Frontal cortex (tissue), 4 donors: ENCODE measurements at places on chromosomes 7 and 10.

GRCh38 chr10:114437473-114438292 is 33.4 kb upstream of the AFAP1L2 start:
- DNase-seq: no peak

GRCh38 chr7:135300913-135301765 is 67.5 kb downstream of the STRA8 start:
- no peak for DNase-seq

DNA sequence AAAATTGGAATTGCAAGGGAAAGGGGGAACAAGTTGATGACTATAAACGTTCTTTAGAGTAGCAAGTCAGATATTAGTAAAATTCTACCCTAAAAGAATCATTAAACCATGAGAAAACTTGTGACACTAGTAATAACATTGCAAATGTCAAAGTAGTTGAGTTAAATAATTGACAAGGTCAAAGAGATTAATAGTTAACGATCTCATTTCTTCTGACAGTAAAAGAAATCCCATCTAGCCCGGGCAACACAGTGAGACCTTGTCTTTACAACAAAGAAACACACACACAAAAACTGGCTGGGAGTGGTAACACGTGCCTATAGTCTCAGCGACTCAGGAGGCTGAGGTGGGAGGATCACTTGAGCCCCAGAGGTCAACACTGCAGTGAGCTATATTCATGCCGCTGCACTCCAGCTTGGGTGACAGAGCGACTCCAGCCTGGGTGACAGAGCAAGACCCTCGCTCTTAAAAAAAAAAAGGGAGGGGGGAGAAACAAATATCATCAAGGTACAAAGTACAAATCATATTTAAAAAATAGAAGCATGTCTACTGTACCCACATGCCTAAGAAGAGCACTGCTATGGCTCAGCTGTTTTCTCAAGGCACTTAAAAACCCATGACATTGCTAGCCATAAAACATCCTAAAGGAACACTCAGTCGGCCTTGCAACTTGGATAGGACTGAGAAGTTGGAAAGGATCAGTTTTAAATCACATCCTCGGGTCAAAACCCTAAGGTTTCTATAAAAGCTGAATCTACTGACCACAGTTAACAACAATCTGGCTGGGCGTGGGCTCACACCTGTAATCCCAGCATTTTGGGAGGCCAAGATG is 401.1 kb downstream of the PARD3 start:
- no peak for DNase-seq

DNA sequence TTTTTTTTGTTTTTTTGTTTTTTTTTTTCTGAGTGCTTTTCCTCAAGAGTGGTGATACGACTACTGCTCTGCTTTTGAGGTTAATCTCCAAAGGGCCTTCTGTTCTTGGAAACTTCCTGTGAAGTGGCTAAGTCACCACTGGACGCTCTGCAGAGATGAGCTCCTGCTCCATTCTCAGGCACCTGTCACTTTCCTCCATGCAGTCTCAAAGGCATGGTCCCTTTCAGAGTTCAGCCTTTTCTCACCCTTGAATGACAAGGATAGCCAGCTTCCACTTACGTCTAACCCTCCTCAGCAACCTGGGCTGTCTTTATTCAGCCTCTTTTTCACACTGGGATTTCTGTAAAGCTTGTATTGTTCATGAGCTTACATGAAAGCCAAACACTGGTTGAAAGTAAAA is 65.8 kb downstream of the BMPER start:
- no peak for DNase-seq

DNA sequence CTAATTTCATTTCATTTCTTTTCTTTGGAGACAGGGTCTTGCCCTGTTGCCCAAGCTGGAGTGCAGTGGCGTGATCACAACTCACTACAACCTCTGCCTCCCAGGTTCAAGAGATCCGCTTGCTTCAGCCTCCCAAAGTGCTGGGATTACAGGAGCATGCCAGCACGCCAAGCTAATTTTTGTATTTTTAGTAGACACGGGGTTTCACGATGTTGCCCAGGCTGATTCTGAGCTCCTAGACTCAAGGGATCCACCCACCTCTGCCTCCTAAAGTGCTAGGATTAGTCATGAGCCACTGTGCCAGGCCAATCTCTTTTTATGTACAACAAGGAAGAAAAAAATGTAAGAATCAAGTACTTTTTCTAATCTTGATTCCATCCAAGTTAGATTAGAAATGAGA is 10.7 kb upstream of the KMT2E start:
- no peak for DNase-seq

DNA sequence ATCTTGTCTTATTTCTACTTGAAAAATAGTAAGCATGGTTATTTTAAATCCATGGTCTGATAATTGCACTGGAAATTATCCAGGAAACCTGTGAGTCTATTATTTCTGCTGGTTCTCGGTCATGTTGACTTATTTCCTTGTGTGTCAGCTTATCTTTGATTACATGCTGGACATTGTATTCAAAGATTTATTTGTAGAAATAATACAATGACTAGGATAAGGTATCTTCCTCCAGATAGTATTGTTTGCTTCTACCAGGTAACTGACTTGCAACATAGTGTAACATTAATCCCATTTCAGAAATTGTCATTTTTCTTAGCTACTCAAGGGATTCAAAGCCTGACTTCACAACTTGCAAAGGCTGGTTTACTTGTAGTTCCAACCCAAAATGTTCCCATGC is 33.4 kb downstream of the PLXNA4 start:
- DNase-seq: no peak

GRCh38 chr10:44636625-44637024 is 251.7 kb upstream of the CXCL12 start:
- no peak for DNase-seq

DNA sequence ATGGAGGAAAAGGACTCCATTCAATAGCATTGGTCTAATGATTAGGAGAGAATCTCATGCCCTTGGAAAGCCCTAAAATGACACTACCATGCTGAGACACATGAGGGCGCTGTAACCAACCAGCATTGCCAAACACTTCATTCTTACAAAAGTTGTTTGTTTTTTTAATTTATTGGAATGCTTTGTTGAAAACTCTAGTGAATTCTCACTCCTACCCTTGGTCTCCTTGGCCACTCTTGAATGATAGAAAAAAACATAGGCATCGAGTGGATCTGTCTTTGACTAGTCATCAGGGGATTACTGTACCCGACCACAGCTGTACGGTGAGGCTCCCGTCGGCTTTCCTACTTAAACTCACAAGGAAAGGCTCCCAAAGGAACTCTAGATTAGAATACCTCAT is 29.3 kb upstream of the ADD3 start:
- no peak for DNase-seq

DNA sequence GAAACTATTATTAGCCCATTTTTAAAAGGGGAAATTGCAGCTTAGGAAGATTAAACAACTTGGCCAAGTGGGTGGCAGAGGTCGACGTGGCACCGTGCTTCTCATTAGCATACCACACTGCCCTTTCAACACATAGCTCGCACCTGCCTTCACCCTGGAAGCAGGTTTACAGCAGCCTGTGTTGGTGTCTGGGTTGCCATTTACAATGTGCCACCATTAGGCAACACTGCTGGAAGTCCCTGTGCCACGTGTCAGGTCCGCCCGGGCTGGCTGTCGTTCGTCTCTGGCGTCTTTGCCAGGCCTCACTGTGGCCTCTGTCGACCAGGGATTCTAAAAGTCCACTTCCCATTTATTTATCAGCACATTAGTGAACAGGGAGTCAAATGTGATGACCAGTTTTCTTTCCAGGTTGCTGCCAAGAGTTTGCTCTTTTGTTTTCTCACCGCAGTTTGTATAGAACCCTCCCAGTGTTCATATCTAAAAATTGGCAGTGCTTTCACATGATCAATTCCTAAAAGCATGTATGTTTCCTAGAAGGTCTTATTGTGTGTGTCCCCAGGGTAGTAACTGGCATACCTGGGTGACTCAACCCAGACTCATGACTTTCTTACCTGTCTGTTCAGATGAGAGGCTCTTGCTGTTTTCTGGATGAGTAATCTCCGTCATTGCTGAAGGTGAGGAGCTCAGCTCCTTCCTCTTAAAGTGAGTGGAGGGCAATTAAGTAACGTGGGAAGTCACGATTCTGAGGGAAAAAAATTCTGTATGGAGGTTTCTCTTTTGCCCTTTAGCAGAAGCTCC is 9.2 kb downstream of the INSIG1 start:
- no peak for DNase-seq

DNA sequence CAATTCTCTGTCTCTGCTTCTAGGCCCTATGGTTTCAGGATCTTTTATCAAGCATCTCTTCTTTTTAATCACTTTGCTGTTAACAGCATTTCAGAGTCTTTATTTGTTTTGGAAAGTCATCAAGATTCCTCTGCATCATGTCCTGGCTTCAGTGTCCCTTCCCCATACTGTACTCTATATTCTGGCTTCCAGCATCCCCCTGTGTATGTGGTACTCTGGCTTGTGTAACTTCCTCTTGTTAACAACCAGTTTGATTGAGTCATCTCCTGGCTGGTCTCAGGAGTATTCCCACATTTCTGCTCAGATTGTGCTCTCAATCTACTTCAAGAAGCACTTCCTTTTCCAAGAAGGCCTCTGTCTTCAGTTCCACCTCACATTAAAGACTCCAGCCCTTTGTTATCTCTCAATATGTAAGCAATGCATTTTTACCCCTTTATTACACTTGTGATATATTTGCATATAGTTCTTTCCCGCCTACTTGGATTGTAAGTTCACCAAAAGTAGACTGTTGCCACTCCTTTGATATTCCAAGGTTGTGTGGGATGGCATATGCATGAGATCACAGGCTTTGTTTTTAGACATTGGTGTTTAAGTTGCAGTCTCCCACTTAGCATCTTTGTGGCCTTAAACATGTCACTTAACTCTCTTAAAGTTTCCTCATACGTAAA is 15.1 kb upstream of the ATE1 start:
- no peak for DNase-seq

DNA sequence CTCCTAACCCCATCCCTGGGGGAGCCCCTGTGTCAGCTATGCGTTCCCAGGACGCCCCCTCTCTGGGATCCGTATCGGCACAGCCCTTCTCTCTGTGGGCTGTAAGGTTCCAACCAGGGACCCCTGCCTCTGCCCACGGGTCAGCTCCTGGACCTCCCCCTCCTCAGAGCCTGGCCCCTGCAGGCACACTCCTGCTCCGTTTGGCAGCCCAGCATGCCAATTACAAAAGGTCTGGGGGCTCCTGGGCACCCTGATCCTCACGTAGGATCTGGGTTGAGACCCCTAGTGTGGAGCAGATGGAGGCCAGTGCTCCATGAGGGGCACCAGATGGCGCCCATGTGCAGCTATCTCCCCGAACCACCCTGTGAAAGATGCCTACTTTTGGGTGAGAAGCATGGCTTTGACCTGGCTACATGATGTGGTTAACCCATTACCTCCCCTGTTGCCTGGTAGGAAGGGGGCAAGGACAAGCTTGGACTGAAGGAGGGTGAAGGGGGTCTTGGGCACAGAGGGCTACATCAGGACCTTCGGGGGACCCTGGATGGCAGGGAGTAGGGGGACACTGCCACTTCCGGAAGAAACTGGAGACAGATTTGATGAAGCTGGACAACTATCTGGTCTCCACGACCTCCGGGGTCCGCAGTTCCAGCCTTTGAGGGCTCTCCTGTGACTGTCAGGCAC is 9.0 kb downstream of the TACR2 start:
- no peak for DNase-seq

GRCh38 chr10:99450624-99451498 is 20.4 kb upstream of the GOT1 start:
- DNase-seq: no peak

GRCh38 chr7:40232242-40232893 is 97.6 kb downstream of the SUGCT start:
- no peak for DNase-seq

- no peak for DNase-seq
These were observed 43.3 kb downstream of the SFTPD start for GRCh38 chr10:79905322-79906314.

DNA sequence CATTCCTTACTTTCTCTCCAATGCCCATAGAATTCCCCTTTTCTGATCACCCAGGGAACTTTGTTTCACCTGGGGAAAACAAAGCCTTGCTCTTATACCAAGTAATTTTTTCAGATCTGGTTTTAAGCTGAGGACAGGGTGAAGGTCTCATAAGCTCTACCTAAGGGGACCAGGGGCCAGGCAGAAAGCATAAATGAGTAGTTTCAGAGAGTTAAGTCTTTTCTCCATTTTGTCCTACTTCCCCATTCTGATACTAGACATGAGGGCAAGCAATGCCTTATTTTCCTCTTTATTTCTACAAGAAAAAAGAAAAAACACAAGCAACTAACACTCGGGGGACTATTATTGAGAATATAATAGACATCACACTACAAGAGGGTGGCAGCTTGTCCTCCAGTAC is 2.9 kb downstream of the AKR1D1 start:
- no peak for DNase-seq

DNA sequence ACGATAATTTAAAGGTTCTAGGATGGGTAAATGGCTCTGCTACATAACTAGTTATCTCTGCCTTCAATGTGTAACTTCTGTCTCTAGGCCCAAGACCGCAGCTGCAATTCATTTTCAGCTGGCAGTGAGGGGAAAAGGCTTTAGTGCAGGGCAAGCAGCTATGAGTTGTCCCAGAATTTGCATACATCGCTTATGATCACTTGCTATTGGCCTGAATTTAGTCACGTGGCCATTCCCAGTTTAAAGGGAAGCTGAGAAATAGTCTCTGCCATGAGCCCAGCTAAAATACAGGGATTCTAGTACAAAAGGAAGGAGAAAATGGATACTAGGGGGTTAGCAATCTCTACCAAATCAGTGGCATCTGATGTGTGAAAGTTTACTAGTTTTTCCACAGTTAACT is 145.8 kb upstream of the IMMP2L start:
- no peak for DNase-seq

DNA sequence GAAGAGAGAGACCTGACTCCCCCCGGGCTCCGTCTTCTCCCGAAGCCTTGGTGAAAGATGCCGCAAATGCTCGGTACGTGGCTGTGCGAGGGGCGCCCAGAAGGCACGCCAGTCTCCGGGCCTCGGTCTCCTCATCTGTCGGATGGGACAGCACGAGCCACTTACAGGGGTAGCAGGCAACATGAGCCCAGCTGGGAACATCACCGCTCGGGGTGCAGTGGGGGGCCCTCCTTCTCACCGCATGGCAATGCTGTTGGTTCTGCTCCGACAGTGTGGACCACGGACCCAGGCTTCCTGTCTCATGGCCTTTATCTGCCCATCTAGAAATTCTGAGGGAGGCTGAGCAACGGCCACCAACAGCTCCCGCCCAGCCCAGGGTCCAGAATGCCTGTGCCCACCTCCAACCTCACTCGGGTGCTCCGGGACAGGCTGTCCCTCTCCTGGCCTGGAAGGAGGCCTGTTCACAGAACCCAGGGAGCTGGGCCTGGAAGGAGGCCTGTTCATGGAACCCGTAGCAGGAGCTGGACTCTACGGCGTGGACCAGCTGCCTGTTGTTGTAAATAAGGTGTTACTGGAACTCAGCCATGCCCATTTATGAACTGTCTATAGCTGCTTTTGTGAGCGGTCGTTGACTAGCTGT is 15.8 kb downstream of the ADAP1 start:
- DNase-seq: no peak
